GOT3 (cell line): ENCODE measurements at places on chromosomes 5 and 9.

- no peak for DNase-seq
Observed at GRCh38 chr5:163822548-163822947, 317.1 kb downstream of the MAT2B start.

- DNase-seq: no peak
Observed at GRCh38 chr5:80128141-80128540, 93.0 kb downstream of the THBS4 start.

DNA sequence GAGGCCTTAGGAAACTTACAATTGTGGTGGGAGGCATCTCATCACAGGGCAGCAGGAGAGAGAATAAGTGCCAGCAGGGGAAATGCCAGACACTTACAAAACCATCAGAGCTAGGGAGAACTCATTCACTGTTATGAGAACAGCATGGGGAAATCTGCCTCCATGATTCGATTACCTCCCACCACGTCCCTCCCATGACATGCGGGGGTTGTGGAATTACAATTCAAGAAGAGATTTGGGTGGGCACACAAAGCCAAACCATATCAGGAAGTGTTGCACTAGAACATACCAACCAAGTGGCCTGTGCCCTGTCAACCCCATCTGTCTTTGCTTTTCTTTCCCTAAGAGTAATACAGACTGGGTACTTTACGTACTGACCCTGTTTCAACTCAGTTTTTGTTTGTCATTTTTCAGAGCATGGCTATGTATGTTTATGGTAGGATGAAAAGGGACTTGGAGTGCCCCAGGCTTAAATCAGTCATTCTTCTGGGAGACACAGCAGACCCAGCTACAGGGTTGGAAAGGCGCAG, 58.3 kb upstream of the TGFBR1 start:
- DNase-seq: no peak

DNA sequence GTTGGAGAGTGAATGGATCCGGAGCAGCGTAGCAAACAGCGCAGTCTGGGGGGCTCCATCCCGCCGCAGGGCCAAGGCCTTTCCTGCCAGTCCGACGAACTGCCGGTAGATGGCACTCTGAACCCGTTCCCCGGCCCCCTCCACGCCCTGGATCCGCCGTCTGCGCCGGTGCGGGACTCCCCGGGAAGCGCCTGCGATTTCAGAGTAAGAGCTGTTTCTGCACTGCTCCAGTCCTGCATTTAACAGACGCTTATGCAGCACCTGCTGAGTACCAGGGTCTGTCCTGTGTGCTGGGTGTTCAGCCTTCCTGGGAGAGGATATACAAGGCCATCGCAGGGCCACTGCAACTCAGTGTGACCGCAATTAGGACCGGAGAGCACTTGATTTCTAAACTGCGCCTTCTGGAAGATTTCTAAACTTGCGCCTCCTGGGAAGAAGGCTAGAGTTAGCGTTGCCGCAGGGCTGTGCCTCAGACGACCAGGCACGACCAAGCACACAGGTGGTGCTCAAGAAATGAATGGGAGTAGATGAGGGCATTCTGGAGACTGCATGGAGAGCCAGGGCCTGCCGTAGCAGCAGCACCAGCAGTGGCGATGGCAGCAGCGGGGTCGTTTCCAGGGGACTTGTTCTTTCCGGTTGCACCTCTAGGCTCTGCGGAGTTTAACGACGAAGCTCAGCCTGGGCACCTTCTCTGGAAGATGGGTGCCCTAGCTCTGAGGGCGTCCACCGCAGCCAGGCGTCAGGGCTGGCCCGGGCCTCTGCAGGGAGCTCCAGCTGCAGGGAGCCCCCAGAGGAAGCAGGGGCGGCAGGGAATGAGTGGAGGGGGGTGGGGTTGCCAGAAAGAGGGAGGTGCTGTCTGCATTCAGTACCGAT, 14.3 kb upstream of the TIFAB start:
- DNase-seq: peak; percentile 49
